ENCODE measurements at places on chromosomes 7 and 10.

- DNase-seq = no peak
Measured at GRCh38 chr10:31707093-31708039, 221.3 kb downstream of the ARHGAP12 start.

DNA sequence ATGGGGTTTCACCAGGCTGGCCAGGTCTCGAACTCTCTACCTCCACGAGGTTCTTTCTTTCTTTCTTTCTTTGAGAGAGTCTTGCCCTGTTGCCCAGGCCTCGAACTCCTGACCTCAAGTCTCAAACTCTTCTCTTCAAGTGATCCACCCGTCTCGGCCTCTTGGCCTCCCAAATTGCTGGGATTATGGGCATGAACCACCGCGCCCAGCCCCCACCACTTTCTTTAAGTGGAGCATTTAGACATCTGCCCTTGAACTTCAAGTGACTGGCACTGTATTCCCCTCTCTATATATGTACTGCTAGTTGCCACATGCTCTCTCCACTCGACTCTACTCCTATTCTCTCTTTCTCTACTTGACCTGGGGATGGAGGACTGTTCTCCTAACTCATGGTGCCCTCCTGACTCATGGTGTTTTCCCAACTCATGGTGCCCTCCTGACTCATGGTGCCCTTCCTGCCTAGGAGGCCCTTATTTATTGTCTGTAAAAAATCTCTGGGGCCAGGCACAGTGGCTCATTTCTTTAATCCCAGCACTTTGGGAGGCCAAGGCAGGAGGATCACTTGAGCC is 19.3 kb upstream of the ACHE start:
- DNase-seq = no peak

DNA sequence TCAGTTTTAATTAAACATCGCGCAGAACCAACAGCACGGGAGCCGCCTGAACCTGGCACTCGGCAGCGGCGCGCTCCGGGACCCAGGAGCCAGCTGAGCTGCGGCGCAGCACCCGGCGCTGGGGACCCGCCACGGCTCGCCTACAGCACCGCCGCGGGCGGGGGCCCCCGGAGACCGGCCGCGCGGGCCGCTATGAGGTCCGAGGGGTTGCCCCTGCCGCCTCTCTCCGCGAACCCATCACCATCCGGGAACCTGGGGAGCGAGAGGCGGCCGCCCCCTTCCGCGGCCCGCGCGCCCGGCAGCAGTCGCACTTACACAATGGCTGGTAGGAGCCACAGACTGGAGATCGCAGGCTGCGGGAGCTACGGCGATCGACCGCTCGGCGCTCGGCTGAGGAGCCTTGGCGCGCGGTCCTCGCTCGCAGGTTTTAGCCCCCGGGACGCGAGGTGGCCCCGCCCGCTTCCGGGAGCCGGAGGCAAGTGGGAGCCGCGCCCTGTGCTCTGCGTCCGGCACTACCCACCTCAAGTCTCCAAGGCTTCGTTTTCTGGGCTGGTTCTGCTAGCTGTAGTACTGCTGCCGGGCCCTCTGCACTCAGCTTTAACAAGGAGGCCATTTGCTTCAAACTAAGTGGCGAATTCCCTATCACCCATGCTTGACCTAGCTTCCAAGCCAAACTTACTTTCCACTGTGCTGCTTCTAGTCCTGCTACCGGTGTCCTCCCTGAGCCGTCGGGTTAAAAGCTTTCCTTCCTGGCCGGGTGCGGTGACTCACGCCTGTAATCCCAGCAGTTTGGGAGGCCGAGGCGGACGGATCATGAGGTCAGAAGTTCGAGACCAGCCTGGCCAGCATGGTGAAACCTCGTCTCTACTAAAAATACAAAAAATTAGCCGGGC is at the start of gene TPK1:
Gene TPK1, minus strand, starts transcription at position 402 of the 893 bp plus-strand sequence. CDS start 451 bp downstream, outside the sequence.
- DNase-seq = peak; percentile 44

GRCh38 chr7:7103343-7104313 is 78.7 kb upstream of the C1GALT1 start:
- peak; percentile 66 for DNase-seq

DNA sequence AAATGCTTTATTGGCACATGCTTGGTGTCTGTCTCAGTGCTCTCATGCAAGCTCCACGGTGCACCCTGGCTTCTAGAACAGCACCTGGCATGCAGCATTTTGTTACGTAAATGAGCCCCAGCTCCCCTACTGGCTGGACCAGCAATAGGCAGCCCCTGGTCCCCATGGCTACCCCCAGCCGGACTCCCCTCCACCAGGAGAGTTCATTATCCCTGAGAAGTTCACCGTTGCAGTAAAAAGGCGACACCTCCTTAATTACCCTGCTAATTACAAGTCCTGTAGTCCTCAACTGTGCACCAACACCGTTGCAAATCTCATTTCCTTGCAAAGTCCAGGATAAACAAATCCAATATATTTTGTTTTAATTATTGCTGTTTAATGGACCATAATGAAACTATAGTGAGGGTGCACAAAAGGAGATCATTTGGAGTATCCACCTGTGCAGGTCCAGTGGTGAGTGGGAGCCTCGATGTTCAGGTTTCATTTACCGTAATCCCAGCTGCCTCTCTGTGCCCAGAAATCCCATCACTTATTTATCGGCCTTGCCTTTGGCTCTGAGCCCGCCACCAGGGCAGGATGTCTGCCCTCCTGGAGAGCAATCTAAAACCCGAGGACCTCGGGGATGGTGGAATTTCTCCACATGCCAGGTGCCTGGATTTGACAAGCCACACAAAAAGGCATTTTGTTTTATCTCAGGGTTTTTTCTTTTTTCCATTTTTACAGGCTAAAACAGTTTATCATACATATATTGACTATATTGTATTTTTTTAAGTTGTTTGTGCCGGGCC is 12.8 kb upstream of the DRGX start:
- no peak for DNase-seq

Measured in NCI-H2081 treated with DMSO at 0.1 percent for 48 hours (cell line).